ENCODE measurements at places on chromosomes 12 and 14.

DNA sequence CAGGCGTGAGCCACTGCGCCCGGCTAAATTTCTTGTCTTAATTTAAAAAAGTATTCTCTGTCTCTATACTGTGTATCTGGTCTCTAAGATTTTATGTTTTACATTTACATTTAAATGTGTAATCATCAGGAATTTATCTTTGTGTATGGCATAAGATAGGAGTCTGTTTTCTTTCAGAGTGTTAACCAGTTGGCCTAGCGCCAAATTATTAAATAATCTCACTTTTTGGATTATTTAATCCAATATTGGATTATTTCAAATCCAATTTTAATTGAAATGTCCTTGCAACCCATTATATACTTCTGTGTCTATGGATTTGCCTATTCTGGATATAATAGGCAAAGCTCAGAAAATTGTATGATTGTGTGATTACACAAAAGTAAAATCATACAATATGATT is 45.0 kb downstream of the BAZ2A start:
- no peak for DNase-seq

GRCh38 chr14:95896498-95897135 is 20.0 kb downstream of the TUNAR start:
- no peak for DNase-seq

DNA sequence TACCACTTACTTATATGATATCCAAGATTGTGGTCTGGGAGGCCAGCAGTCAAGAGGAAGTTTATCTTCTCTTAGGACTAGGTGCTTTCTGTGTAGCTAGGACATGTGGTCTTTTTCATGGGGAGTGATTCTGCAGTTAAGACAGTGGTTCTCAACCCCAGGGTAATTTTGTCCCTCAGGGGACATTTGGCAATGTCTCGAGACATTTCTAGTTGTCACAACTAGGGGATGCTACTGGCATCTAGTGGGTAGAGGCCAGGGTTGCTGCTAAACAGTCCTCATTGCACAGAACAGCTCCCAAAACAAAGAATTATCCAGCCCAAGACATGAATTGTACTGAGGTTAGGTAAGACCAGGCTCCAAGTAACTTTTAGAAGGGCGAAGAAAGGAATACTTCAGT is 20.0 kb downstream of the AMDHD1 start:
- no peak for DNase-seq

- DNase-seq, result peak; percentile 79
These were observed 1.0 kb upstream of the NAP1L1 start for GRCh38 chr12:76085520-76085868.

DNA sequence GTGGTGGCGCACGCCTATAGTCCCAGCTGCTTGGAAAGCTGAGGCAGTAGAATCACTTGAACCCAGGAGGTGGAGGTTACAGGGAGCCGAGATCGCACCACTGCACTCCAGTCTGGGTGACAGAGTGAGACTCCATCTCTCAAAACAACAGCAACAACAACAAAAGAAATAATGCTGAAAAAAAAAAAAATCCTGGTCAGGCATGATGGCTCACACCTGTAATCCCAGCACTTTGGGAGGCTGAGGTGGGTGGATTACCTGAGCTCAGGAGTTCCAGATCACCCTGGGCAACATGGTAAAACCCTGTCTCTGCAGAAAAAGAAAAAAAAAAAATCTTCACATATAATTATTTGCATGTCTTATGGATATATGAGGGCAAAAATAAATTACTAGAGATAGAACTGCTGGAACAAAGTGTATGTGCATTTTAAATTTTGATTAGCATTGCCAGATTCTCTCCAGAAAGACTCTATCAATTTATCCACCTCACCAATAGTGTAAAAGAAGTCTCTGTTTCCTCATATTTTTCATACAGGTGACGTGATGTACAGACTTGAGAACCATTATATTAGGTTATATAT is 75.4 kb downstream of the ATXN2 start:
- no peak for DNase-seq

DNA sequence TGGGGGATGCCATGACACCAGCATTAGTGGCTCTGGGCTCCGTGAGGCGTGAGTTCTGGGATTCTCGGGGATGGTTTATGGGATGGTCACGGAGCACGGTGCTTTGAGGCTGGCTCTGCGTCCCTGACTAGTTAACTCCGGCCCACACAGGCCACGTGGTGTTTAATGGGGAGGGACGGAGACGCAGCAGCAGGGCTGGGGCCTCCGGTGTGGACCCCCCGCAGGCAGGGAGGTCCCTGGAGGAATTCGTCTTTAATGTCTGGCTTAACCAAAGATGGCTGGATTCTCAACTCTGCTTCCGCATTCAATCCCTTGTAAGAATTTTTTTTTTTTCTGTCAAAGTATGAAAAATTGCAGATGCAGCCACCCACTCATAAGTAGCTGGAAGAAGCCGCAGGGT is 86.4 kb upstream of the RFLNA start:
- DNase-seq, result no peak

DNA sequence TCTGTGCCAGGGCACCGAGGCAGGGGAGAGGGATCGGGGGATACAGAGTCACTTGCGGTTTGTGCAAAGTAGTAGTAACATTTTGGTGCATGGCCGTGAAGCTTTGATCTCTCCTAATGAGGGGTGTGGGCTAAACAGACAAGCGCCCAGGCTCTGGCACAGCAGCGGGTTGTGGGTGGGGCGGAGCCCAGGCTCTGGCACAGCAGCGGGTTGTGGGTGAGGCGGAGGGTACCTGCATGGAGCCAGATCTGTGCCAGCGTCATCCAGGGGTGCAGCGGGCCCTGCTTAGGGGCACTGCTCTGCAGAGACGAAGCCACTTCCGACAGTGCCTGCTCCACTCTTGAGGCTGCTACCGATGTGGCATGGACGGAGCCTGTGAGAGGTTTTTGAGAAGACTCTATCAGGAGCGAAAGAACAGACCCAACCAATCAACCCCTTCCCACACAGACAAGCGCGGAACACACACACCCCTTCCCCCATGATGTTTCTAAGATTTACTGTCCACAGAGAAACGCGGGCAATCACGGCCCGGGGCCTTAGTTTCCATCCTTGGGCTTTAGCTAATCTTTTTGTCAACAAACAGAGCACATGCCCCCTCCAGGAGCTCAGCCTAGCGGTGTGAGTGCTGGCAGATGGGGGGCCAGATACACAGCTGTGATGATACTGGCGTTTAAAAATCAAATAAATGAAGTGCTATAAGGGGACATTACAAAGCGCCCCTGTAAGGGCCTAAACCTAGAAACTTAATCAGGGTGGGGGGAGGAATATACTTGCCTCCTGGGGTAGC is 196.6 kb downstream of the CALM1 start:
- DNase-seq, result no peak

DNA sequence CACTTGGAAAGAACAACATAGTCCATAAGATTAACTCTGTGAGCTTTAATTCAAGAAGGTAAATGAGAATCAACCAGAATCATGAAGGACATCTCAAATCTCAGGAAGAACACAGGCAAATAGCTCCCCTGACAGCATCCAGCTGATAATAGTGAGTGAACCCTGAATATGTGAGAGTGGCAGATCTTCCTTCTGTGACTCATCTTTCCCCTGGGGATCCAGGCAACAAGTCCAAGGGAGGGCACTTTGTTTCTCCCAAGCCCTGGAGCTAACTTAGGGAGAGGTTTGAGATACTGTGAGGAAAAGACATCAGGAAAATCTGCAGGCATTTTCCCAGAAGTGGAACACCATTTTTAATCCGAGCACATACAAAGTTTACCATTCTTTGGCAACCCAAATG is 763.9 kb upstream of the MGAT4C start:
- DNase-seq, result no peak

- no peak for DNase-seq
These were observed 145.4 kb upstream of the SFSWAP start for GRCh38 chr12:131565267-131566015.

- DNase-seq, result peak; percentile 56
These were observed 1.5 kb downstream of the IRF2BPL start for GRCh38 chr14:77026930-77027537.

- peak; percentile 5 for DNase-seq
These were observed 147.4 kb upstream of the EGLN3 start for GRCh38 chr14:34098045-34098984.

DNA sequence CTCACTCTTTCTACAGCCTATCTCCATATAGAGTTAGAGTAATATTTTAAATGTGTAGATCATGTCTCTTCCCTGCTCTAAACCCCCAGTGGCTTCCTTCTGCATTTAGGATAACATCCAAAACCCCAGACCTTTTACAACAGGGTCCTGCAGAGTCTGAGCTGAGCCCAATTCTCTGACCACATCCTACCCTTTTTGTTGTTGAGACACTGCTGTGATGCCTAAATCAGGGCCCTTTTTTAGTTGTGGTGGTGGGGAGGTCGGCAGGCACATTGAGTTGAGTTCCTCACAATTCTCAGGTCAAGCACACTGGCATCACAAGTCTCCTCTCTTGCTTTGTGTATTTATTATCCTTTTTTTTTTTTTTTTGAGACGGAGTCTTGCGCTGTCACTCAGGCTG is 1.8 kb upstream of the DDX47 start:
- DNase-seq, result no peak

DNA sequence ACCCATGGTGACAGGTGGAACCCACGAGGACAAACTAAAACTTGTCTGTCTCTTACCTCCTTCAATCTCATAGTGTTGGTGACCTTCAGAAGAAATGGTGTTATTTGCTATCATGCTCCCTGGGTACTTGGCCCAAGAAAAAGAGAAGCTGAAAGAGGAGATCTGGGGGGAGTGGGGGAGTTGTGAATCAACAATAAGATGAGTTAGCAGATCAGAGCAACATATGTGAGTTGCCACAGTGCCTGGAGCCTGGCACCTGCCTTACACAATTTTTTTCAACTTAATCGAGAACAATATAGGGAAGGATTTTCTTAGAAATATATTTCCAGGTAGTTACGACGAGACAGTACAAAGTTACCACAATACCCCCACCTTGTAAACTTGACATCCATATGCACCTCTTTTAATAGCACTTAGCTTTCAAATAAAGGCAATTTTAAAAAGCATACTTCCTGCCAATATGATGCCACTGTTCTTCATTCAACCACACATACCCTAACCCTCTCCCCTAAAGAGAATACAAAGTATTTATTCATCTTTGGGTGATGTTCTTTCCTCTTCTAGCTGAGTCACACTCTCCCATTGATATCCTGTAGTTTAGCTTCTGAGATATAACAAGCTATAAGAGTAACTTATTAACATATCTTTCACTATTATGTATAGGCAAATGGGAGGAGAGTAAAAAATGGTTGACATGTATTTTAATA is 424.1 kb upstream of the OR4E1 start:
- DNase-seq, result no peak

GRCh38 chr12:51922146-51922545 is 14.8 kb downstream of the ACVRL1 start:
- no peak for DNase-seq

GRCh38 chr12:117334051-117334450 is 27.4 kb downstream of the NOS1 start:
- no peak for DNase-seq

DNA sequence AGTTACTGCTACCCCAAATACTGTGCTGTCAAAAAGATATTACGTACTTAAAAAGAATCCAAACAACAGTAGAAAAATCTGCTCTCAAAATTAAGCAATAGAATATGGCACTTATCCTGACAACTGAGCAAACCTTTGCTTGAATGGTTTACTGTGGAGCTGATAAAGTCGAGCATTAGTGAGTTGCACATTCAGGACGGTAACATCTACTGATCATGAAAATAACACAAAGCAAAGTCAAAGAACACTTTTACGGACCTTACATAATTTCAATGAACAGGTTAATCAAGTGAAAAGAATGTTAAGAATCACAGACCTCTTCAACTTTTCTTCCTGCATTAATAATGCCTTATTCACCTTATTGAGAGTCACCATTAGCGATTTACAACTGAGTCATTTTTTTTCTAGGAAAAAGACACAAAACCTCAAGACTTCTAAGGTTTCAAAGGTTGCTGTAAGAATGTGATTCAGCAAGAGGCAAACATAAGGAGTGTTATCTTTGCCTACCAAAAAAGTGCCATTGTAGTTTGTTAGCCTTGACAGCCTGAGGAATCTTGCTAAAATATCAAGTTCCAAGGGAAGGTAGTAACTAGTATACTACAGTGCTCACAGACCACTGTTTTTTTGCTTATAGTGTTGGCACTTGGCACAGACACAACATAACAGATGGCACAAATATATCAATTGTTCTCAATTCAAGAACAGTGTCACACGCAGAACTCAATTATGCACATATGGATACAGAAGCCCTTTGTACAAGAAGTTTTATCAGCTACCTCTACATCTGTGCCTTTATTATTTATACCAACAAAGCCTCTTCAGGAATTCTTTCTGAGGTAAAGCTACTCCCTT is 334.2 kb upstream of the RPL10L start:
- DNase-seq, result no peak

DNA sequence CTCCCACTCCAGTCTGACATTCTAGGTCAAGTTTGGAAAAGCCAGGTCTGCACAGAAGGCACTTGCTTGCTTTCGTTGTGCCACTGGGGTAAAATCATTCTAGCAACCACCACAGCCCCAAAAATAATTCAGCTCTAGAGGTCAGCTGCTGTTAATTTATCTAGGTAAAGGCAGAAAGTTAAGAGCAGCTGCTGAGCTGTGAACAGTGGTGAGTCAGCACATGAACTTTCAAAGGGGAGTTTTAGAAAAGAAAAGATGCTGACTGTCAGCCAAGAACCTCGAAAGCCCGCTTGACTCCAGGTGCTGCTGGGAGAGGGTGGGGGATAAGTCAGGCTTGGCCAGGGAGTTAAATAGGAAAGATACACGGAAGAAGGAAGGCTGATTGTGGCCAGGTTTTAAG is 12.7 kb downstream of the CCDC197 start:
- no peak for DNase-seq

- no peak for DNase-seq
These were observed 4.6 kb downstream of the HOXC4 start for GRCh38 chr12:54058128-54058768.

- no peak for DNase-seq
These were observed 25.4 kb downstream of the DPF3 start for GRCh38 chr14:72868500-72868899.

DNA sequence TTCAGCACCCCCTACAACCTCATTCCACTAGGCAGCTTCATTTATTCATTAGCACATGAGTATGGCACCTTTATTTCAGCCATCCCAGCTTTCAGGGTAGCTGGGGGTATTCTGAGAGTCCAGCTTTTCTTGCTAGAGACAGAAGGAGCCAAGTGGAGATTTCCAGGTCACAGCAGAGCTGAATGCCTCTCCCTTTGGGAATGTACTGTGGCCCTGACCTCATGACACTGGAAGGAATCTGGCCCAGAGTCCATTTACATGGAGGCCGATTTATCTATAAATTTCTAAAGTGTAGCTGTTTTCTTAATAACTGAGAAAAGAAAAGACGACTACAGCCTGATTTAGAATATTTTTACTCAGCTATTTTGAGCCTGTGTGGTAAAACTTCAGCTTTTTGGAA is 47.2 kb upstream of the JDP2 start:
- no peak for DNase-seq

- no peak for DNase-seq
These were observed 203.0 kb downstream of the SNAPC1 start for GRCh38 chr14:61965030-61965745.

- no peak for DNase-seq
These were observed 16.8 kb downstream of the MOK start for GRCh38 chr14:102288139-102288538.

- peak; percentile 12 for DNase-seq
These were observed 98.1 kb downstream of the DDHD1 start for GRCh38 chr14:53055003-53055402.

GRCh38 chr12:117002051-117002817 is 91.5 kb downstream of the FBXW8 start:
- no peak for DNase-seq

- DNase-seq, result no peak
These were observed 14.1 kb upstream of the ETV6 start for GRCh38 chr12:11635341-11635740.

Data from CD14-positive monocyte (primary cell).